Fibroblast of lung (primary cell): ENCODE measurements at places on chromosomes 1 and 21. TPM values are rescaled to one million over a fixed set of nuclear protein-coding genes. Genes with fewer than 3 reads are reported as not detected.

The PPP1R8 gene
- 48.9 and 50.6 TPM in 2 replicates for total RNA-seq

The CACNA1E gene
- not detected in 2 replicates for total RNA-seq

The TSEN15 gene
- total RNA-seq: 31.6 and 53.7 TPM in 2 replicates

The ANGPTL3 gene
- not detected in 2 replicates for total RNA-seq

The C1QTNF12 gene
- total RNA-seq: 1.0 and 4.1 TPM in 2 replicates

The KIF2C gene
- total RNA-seq: 0.51 and 9.2 TPM in 2 replicates

The KCNK2 gene
- total RNA-seq: 2.8 and 6.4 TPM in 2 replicates

The ZFP69B gene
- 1.3 and 2.5 TPM in 2 replicates for total RNA-seq

The DOP1B gene
- 7.7 and 18.3 TPM in 2 replicates for total RNA-seq

The S100A5 gene
- not detected in 2 replicates for total RNA-seq

The TIE1 gene
- 0.26 TPM in 1 of 2 replicates, not detected in the other for total RNA-seq

The SPRR1B gene
- total RNA-seq: not detected in 2 replicates

The CAPN9 gene
- total RNA-seq: under 0.01 and 0.17 TPM in 2 replicates

The RPS8 gene
- total RNA-seq: 1,373 and 1,913 TPM in 2 replicates
